NCI-H460 (cell line): ENCODE measurements at places on chromosomes 12 and 14.

- DNase-seq = no peak
Measured at GRCh38 chr14:91078095-91078737, 17.8 kb upstream of the RPS6KA5 start.

DNA sequence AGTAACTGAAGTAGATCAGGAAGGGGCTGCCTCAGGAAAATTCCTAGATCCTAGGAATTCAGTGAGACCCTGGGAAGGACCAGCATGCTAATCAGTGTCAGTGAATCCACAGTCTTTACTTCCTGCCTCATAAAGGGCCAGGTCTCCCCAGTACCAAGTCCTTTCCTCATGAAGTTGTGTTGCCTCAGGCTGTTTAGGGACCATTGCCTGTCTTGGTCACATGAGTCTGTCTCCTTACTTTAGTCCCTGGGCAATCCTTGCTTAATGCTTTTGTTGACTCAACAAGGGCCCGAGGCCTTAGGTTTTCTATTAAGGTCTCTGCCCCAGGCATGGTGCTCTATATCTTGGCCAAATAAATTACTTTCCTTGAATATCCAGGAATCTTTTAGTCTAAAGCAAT, 16.1 kb upstream of the ATF1 start:
- no peak for DNase-seq

GRCh38 chr12:6928703-6929407, 1.1 kb downstream of the ATN1 start:
- DNase-seq = no peak

- no peak for DNase-seq
Measured at GRCh38 chr12:121537814-121538698, 42.8 kb downstream of the KDM2B start.

- no peak for DNase-seq
Measured at GRCh38 chr12:31325524-31325875, 450 bp downstream of the SINHCAF start.

GRCh38 chr14:60573943-60574495, 65.1 kb downstream of the SIX6 start:
- DNase-seq = no peak

DNA sequence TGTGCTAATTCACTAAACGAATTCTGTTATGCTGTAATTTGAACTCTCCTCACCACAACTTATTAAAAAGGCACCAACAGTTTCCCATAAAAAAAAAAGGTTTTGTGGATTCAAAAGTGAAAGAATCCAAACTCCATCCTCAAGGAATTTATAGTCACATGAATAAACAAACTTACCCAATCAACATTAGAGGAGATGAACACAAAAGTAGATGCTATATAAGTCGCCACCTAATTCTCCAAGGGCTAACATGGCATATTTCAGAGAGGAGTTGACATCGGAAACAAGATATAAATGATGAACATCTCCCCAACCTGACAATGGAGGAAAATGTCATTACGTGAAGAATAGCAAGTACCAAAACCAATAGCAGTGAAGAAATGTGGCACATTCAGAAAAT, 265.5 kb upstream of the PRKD1 start:
- no peak for DNase-seq

DNA sequence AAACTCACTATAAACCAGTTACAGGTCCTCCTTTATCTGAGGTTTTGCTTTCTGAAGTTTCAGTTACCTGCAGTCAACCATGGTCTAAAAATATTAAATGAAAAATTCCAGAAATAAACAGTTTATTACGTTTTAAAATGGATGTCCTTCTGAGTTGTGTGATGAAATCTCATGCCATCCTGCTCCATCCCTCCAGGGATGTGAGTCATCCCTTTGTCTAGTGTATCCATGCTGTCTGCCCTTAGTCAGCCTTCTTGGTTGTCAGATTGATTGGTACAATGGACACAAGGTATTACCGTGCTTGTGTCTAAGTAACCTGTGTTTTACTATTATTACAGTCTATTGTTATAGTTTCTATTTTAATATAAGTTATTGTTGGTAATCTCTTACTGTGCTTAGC, 328.3 kb downstream of the APAF1 start:
- peak; percentile 70 for DNase-seq

GRCh38 chr12:52956987-52957386, 8.1 kb downstream of the KRT18 start:
- DNase-seq = no peak

GRCh38 chr12:114190971-114191370, 215.0 kb downstream of the TBX5 start:
- DNase-seq = no peak

DNA sequence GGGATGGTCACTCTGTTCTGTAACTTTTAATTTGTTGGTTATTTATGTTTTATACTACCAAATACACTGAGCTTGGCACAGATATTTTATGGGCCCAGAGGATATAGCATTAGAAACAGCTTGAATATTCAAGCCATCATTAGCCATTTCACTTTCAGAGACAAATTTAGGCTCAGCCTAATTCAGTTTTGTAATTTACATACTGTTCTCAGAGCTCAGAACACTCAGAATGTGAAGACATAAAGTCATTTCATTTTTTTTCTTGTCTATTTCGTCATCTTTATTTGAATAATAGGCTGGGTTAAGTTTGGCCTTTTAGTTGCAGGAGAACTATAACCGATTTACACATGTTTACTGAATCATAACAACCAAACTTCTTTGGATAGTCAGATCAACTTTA, 361.7 kb downstream of the SNAPC1 start:
- DNase-seq = no peak

DNA sequence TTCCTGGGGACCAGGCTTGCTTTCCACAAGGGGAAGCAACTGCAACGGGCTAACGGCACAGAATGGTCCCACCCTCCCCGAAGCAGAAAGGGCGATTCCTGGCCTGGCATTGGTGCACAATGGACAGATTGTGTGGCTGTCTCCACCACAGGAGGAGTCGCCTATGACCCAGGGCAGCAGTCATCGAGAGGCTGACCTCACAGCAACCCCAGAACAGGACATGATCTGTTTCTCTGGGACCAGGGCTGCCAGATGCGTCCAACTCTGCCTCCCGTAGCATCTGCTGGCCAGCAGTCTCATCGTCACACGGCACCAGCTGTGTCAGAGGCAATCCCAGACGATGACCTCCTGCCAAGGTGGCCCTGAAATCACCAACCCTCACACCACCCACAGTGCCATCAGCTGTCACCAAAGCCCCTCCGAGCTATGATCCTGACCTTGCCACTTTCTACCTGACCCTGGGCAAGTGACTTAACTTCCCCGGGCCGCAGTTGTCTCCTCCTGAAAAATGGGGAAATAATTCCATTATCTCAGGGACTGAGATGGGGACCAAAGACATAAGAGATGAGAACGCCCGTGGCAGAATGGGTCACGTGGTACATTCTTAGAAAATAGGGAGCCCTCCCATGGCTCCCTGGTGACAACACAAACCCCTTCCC, 86.7 kb downstream of the CHGA start:
- DNase-seq = no peak

- no peak for DNase-seq
Measured at GRCh38 chr12:98227162-98227561, 288.2 kb upstream of the TMPO start.

DNA sequence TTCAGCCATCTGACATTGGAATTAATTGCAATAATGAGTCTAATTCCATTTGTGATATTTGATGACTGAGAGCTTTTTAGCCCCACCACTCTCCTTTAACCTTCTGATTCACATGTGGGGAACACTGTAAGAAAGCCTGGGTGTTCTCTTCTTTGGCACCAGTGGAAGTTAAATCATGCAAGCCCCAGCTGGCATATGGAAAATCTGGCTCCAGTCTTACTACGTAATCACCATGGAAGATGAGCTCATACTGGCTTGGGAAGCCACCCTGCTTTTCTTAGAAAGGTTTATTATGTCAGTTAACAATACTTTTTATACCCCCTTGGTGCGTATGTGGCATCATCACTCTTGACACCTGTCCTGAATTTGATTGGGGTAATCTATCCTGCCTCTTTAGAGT, 479.3 kb downstream of the SLC16A7 start:
- DNase-seq = no peak

GRCh38 chr12:42496886-42497285, 92.7 kb downstream of the PRICKLE1 start:
- no peak for DNase-seq

DNA sequence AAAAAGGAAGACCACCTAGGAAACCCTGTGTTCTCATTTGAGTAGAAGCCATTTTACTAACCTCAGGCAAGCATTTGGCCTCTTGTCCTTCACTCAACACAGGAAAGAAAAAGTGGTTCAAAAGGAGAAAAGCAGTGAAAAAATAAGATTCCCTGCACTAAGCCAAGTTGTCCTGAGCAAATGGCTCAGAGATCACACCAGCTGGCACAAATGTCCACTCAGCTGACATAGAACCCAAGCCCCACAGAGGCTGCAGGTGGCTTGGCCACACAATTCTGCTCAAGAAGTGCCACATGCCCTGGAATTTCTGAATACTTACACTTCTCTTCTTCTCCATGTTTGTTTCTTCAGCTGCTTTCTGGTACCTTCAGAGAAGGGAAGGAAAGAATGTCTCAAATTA, 52.0 kb downstream of the LIMA1 start:
- no peak for DNase-seq
